Fibroblast of skin of right quadriceps (primary cell): ENCODE measurements at places on chromosomes 7 and 10.

- peak; percentile 4 for DNase-seq
Observed at GRCh38 chr7:158407581-158408317, 179.9 kb downstream of the PTPRN2 start.

- no peak for DNase-seq
Observed at GRCh38 chr7:79547132-79547531, 93.7 kb upstream of the MAGI2 start.

- DNase-seq, result no peak
Observed at GRCh38 chr10:127302343-127302742, 106.0 kb upstream of the INSYN2A start.

GRCh38 chr10:128747582-128748346 lies 621.5 kb upstream of the MKI67 start:
- no peak for DNase-seq

- DNase-seq, result no peak
Observed at GRCh38 chr7:157709531-157710251, 372.9 kb downstream of the DNAJB6 start.

DNA sequence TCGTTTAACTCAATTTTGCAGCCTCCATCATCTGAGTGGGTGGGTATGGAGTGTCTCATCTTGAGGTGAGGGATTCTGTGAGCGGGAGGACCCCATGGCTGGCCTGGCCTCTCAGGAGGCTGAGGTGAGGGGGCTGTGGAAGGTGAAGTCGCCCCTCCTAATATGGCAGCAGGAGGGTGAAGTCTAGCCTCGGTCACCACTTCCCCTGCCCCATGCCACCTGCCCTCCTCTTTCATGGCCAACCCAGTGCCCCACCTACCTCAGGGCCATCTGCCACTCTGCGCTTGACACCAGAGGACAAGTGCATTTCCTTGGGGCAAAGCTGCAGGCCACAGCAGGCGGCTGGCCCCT lies 8.7 kb downstream of the RASGEF1A start:
- no peak for DNase-seq

DNA sequence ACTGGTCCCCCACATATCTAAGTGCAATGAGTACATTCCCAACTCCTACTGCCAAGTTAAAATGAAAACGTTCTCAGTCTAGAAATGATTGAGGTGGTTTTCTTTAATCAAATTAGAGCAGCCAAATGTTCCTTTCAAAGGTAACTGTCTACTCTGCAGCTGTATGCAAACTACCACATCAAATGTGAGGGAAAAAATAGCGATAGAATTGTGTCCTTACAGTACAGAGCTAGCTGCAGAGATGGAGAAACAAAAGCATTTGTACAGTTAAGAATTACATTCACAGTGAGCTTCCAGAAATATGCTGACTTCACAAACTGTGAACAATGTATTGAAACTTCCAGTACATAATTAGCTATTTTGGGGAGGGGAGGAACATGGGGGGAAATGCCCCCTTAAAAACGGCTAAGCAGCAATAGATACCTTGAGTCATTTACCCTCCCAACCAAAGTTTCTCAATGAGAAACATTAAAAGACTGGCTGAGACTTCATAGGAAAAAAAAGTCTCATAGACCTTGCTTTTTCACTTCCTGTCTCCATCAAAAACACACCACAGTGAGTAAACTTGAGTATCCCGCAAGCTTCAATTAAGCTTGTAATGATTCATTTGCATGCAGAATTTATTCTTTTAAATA lies 22.9 kb downstream of the CDK6 start:
- DNase-seq, result peak; percentile 67

DNA sequence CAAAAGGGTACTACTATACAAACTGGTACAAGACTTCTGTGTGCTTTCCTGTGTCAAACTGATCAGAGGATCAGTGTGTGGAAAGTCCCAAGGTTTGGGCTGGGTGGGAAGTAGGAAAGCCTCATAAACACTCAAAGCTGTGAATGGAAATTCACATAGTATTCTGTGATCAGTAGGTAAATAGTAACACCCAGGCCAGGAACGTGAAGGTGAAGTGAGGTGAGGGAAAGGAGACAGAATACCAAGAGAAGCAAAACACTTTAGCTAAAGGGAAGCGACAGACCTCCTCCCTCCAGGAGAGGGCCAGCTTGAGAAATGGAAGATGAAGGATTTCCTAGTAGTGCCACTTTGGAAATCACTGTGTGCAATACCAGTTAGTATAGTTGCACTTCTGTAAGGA lies 451.9 kb downstream of the KCNMA1 start:
- no peak for DNase-seq

- DNase-seq, result no peak
Observed at GRCh38 chr7:52786174-52786573, 249.3 kb upstream of the POM121L12 start.
